ENCODE measurements at places on chromosomes 5 and 9.

DNA sequence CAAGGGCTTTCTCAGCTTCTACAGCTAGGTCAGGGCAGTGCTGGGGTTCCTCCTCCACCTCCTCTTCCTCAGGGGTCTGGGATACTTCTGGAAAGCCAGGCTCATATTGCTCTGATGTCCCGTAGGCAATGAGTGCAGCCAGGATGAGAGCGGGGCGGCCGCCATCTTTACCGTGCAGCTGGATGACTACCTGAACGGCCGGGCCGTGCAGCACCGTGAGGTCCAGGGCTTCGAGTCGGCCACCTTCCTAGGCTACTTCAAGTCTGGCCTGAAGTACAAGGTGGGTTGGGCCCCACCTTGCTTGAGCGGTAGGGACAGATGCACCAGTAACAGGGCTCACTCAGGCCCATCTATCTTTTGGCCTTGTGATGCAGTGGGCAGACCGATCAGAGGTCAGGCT lies 34.8 kb downstream of the GSN start:
- no peak for DNase-seq

DNA sequence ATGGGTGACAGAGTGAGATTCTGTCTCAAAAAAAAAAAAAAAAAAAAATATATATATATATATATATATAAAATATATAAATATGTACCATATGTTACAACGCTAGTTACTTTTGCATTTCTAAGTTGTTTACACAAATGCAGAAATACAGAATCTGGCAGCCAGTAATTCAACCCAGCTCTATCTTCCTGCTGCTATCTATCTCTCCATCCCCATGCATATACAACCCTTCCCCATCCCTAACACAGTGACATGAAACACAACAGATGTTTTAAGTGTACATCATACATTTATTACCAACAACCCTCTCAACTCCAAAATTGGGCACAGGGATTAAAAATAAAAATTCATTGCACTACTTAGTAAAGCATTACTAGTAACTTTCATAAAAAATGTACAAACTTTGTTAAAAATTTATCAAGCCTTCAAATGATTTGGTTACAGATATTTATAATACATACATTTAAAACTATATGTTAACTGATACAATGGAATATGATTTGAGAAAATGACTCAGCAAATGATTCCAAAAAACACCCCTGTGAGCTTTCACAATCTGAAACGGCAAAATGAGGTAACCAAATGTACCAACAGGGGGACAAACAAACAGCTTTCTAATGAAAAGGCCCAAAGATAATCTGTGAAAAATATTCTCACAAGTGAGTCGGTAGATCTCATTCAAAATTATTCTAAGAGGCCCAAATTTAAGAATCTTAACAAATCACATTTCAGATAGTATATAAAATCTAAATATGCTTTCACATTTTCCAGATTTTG lies 63.8 kb downstream of the RNF38 start:
- DNase-seq, result no peak

GRCh38 chr9:70574151-70574837 lies 159.8 kb upstream of the KLF9 start:
- no peak for DNase-seq

- DNase-seq, result no peak
Measured at GRCh38 chr5:57716661-57717060, 234.1 kb upstream of the ACTBL2 start.

GRCh38 chr5:90700299-90700698 lies 141.7 kb downstream of the ADGRV1 start:
- no peak for DNase-seq

DNA sequence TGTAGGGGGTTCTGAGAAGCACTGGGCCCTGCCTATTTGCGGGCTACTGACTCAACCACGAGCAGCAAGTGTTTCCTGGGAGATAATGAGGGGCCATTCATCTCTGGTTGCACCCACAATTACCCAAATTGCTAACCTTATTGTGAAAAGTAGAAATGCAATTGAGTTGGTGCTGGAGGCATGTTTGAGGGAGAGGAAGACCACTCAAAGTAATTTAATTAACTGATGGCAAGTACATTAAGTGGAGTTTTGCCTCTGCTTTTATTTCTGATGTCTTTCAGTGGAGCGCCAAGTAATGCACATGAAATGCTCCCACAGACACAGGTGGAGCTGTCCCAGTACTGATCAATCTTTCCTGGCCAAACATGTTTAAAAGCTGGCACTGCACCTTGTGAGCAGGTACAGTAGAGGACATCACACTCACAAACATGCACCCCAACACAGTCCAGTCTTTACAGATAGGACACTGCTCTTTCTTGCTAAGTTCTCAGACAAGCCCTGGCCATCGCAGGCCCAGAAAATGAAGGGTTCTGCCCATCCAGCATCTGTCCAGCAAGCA lies 195.4 kb downstream of the HSPA4 start:
- DNase-seq, result no peak

All from stimulated activated CD4-positive, alpha-beta T cell treated with anti-CD3 and anti-CD28 coated beads, Interleukin-1b, Interleukin-23, amount 100 ng/mL, for 1 hour (primary cell).